ENCODE measurements at places on chromosomes 6 and 20. TPM values are rescaled to one million over a fixed set of nuclear protein-coding genes. Genes with fewer than 3 reads are reported as not detected.

GRCh38 chr20:25514747-25515340 is 70.5 kb downstream of the NINL start:
- DNase-seq, result no peak
- no peak overlapping the region for H3K4me3 ChIP-seq
- H3K4me1 ChIP-seq, result no peaks in the 10 kb centered on the region
- H3K36me3 ChIP-seq, result peaks cover 73% of the 10 kb centered on the region

Gene DOK5
- 3.7 TPM for total RNA-seq

GRCh38 chr6:159833997-159834603 is 34.0 kb downstream of the PNLDC1 start:
- no peak overlapping the region for H3K27ac ChIP-seq
- H3K4me3 ChIP-seq, result no peak overlapping the region
- no peak for DNase-seq
- H3K36me3 ChIP-seq, result no peaks in the 10 kb centered on the region
- peaks cover 5% of the 10 kb centered on the region for H3K4me1 ChIP-seq
- no peaks in the 10 kb centered on the region for H3K27me3 ChIP-seq

DNA sequence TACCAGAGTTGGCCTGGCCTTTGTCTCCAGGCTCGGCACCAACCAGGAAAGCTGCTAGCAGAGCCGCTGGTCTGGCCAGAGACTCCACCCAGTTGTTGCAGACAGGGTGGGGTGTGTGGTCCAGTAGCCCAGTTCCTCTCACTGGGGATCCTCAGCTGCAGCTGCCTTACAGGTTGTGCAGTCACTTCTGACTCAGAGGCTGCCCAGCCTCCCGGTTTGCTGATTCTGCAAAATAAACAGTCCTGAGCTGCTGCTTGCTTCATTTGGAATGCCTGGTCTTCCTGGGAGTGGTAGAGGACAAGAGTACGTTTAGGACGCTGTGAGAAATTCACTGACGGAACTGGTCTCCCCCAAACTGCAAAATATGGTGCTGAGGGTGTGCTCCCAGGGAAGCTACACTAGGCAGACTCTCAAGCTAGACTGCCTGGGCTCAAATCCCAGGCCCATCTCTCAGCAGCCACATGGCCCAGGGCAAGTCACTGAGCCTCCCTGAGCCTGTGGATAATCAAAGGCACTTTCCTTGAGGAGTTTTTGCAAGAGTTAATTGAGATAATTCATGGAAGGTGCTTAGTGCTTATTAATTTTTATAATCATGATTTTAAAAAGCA is 246.1 kb downstream of the TFAP2C start:
- peaks cover 28% of the 10 kb centered on the region for H3K27me3 ChIP-seq
- H3K4me3 ChIP-seq, result no peak overlapping the region
- no peaks in the 10 kb centered on the region for H3K4me1 ChIP-seq
- DNase-seq, result no peak

DNA sequence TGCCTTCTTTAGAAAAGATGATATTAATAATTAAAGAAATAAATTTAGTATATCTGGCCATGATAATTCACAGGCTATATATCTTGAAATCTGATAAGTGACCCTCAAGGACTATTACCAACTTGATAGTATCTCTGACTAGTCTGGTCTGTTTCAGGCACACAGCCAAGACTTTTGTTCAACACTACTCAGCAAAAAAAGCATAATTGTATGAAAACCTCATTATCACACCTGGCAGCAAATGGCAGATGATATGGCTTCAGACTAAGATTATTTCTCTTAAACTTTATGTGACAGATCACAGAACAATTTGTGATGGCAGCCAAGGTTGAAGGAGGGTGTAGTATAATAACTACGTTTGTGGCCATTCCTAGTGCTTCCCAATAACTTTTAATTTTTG is 114.7 kb downstream of the RWDD2A start:
- no peak for DNase-seq
- H3K4me1 ChIP-seq, result peaks cover 19% of the 10 kb centered on the region
- peaks cover 3% of the 10 kb centered on the region for H3K36me3 ChIP-seq
- H3K27ac ChIP-seq, result no peak overlapping the region
- H3K4me3 ChIP-seq, result no peak overlapping the region
- no peaks in the 10 kb centered on the region for H3K27me3 ChIP-seq

GRCh38 chr20:20411836-20412235 is 43.9 kb downstream of the INSM1 start:
- H3K27me3 ChIP-seq, result no peaks in the 10 kb centered on the region
- peaks cover 7% of the 10 kb centered on the region for H3K4me1 ChIP-seq

DNA sequence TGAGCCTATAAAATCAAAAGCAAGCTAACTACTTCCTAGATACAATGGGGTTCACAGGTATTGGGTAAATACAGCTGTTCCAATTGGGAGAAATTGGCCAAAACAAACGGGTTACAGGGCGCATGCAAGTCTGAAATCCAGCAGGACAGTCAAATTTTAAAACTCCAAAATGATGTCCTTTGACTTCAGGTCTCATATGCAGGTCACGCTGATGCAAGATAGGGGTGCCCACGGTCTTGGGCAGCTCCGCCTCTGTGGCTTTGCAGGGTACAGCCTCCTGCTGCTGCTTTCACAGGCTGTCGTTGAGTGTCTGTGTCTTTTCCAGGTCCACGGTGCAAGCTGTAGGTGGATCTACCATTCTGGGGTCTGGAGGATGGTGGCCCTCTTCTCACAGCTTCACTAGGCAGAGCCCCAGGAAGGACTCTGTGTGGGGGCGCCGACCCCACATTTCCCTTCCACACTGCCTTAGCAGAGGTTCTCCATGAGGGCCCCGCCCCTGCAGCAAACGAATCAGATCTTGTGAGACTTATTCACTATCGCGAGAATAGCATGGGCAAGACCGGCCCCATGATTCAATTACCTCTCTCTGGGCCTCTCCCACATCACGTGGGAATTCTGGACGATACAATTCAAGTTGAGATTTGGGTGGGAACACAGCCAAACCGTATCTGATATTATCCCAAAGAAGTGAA is 11.9 kb upstream of the SMIM29 start:
- no peak overlapping the region for H3K4me3 ChIP-seq
- no peak overlapping the region for H3K27ac ChIP-seq
- H3K27me3 ChIP-seq, result no peaks in the 10 kb centered on the region
- H3K36me3 ChIP-seq, result peaks cover 14% of the 10 kb centered on the region

Gene SIGLEC1
- total RNA-seq, result not detected

GRCh38 chr20:25254571-25254970 is 6.7 kb downstream of the PYGB start:
- H3K27ac ChIP-seq, result no peak overlapping the region
- peaks cover 14% of the 10 kb centered on the region for H3K4me1 ChIP-seq
- H3K27me3 ChIP-seq, result no peaks in the 10 kb centered on the region
- no peak for DNase-seq
- H3K4me3 ChIP-seq, result no peak overlapping the region
- peaks cover 10% of the 10 kb centered on the region for H3K36me3 ChIP-seq

GRCh38 chr6:142838821-142839685 is 105.9 kb downstream of the HIVEP2 start:
- H3K27ac ChIP-seq, result no peak overlapping the region
- H3K36me3 ChIP-seq, result no peaks in the 10 kb centered on the region
- DNase-seq, result no peak
- no peaks in the 10 kb centered on the region for H3K27me3 ChIP-seq

- no peaks in the 10 kb centered on the region for H3K36me3 ChIP-seq
- no peaks in the 10 kb centered on the region for H3K27me3 ChIP-seq
- no peak overlapping the region for H3K27ac ChIP-seq
- DNase-seq, result no peak
These were observed 39.5 kb upstream of the LAMP5 start for GRCh38 chr20:9474835-9475415.

Gene TCF15
- total RNA-seq, result 0.90 TPM

Gene C6orf132
- 22.4 TPM for total RNA-seq

Gene PPIL6
- 4.8 TPM for total RNA-seq

DNA sequence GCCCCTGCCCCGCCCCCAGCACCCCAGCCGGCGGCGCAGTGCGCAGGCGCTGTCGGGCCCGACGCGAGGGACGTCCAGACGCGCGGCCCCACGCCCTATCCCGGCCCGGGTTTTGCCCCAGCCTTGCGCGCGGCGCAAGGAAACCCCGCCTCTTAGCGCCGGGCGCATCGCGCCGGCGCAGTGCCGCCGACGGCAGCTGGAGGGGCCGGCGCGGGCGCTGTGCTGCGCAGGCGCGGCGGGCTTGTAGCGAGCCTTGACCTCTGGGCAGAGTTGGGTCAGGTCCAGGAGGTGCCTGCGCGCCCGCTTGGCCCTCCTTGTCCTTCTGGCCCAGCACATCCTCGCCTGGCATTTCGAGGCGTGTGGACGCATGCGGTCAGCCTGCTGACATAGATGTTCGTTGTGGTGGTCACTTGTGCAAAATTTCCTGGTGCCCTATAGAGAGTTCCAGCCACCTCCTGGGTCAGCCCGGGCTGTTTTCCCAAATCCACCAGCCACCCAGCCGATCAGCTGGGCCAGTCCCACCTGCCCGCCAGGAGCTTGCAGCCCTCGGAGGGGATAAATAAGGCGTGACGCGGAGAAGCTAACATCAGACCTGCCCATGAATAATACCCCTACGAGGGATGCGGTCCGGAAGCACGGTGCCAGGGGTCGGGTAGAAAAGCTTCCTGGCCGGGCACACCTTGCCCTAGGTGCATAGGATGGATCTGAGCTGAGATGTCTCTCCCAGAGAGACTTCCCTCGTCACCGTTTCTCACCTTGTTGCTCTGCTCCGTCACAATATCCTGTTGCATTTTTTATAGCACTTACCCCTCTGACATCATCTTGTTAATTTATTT is 428 bp upstream of the PRELID3B start:
- peaks cover 31% of the 10 kb centered on the region for H3K4me1 ChIP-seq
- H3K4me3 ChIP-seq, result peak overlapping the region; percentile 84
- H3K36me3 ChIP-seq, result peaks cover 6% of the 10 kb centered on the region
- no peak overlapping the region for H3K27ac ChIP-seq
- peak; percentile 88 for DNase-seq

- H3K36me3 ChIP-seq, result no peaks in the 10 kb centered on the region
- DNase-seq, result no peak
- H3K27me3 ChIP-seq, result no peaks in the 10 kb centered on the region
- H3K4me3 ChIP-seq, result no peak overlapping the region
These were observed 10.4 kb downstream of the NOX3 start for GRCh38 chr6:155444952-155445903.
